NCI-H510A (cell line): ENCODE measurements at places on chromosomes 4 and X.

DNA sequence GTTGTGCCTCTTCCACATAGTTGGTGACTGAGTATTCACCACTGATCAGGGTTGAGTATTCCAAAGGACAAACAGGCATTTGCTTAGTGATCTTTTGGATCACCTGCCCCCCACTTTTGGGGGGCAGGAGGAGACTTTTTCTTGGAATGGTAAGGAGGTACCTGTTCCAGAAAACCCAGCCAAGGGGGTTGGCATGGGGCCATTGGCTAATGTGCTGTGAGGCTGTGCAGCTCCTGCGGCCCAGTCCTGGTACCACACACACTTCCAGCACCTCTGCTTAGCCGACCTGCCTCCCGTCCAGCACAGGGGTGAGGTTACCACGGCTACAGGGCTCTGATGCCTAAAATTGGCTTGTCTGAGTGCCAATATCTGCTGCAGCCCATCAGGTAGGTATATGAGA is 40.1 kb upstream of the MGST2 start:
- no peak for DNase-seq

GRCh38 chrX:19089555-19090040 is 32.7 kb downstream of the ADGRG2 start:
- DNase-seq: no peak

- DNase-seq: no peak
Measured at GRCh38 chr4:138311771-138312535, 69.8 kb upstream of the SLC7A11 start.

GRCh38 chrX:65581661-65582339 is 47.2 kb upstream of the LAS1L start:
- DNase-seq: no peak

- DNase-seq: no peak
Measured at GRCh38 chrX:48592971-48593370, 4.3 kb upstream of the WDR13 start.

- no peak for DNase-seq
Measured at GRCh38 chr4:71020611-71021010, 27.2 kb downstream of the DCK start.

DNA sequence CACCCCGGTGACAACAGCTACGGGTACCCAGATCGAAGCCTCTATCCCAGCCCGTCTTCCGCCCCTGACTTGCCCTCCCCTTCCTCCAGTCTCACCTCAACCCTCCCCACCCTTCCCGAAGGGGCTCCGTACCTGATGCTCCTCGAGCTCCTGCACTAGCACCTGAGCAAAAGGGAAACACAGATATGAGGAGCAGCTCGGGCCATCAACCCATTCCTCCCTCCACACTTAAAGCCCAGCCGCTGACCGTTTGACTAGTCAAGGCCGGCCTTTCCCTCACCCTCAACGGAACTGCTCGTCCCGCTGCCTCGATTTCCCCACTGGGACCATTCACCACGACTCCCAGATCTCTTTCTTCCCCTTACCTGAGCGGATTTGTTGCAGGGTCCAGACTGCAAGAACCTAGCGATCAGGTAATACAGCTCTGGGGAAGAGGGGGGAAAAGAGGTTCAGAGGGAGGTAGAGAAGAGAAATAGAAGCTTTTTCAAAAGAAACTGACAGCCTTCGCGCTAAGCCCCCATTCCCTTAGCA is 731 bp downstream of the BRWD3 start:
- peak; percentile 8 for DNase-seq

- no peak for DNase-seq
Measured at GRCh38 chr4:101171747-101172146, 175.6 kb downstream of the PPP3CA start.

GRCh38 chr4:41647383-41647782 is 101.1 kb downstream of the PHOX2B start:
- DNase-seq: no peak

- no peak for DNase-seq
Measured at GRCh38 chrX:153921511-153922446, 4.3 kb downstream of the ARHGAP4 start.

DNA sequence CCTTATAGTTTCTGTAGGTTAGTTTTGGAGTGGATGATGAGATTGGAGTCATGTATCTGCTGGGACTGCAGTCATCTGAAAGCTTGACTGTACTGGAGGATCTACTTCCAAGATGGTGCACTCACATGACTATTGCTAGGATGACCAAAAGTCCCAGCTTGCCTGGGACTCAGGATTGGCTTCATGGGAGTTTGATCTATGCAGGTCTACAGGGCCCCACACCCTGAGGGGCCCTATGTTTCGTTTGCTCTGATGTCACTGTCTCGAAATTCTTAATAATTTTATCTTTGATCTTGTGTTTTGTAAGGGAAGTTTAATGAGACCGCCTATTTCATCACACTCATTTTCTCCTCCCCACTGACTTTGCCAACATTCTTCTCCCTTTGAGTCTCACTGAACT is at the start of gene SMIM9:
Gene SMIM9, minus strand, starts transcription at position 101 of the 400 bp plus-strand sequence. CDS start 3,806 bp downstream, outside the sequence.
- no peak for DNase-seq

GRCh38 chrX:47637546-47638195 is 7.9 kb upstream of the CFP start:
- DNase-seq: no peak

DNA sequence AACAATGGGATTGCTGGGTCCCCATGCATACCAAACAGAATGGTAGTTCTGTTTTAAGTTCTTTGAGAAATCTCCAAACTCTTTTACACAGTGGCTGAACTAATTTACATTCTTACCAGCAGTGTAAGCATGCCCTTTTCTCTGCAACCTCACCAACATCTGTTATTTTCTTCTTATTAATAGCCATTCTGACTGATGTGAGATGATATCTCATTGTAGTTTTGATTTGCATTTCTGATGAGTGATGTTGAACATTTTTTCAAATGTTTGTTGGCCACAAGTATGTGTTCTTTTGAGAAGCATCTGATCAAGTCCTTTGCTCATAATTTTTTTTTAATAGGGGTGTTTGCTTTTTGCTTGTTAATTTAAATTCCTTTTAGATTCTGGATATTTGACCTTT is 41.2 kb upstream of the ZMAT1 start:
- DNase-seq: no peak

GRCh38 chrX:40938423-40938822 is 146.8 kb upstream of the USP9X start:
- no peak for DNase-seq

DNA sequence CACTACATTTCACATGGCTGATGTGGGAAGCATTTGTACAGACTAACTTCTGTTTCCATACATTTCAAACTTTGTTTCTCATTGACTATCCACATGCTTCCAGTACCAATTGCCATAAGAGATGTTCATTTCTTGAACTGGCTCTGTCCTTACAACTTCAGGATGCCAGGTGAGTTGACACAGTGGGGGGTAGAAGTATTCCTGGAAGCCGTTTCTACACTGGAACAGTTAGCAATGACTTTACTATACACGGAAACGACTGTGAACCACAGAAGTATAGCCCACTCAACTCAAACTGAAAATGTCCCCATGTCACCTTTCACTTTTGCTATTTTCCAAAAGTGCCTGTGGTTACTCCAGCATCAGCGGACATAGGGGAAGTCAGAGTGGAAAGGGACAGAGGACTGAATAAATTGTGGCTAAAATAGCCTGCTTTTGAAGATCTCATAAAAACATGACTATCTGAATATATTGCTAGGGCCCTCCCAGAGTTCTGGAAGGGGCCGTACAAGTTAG is 38.0 kb upstream of the DSPP start:
- DNase-seq: no peak
